ENCODE measurements at places on chromosomes 6 and 20. TPM values are rescaled to one million over a fixed set of nuclear protein-coding genes. Genes with fewer than 3 reads are reported as not detected.
A peak's percentile ranks its signal among the peaks of the same experiment; 100 is the strongest.

- peaks cover 3% of the 10 kb centered on the region for H3K36me3 ChIP-seq
- H3K4me1 ChIP-seq: no peaks in the 10 kb centered on the region
- DNase-seq: peak; percentile 66
- H3K27ac ChIP-seq: no peak overlapping the region
- no peaks in the 10 kb centered on the region for H3K27me3 ChIP-seq
- peak overlapping the region; percentile 20 for H3K4me3 ChIP-seq
Observed at GRCh38 chr6:116229287-116229913, 24.5 kb downstream of the TSPYL4 start.

GRCh38 chr20:13749811-13750210 is 34.9 kb downstream of the ESF1 start:
- no peaks in the 10 kb centered on the region for H3K4me1 ChIP-seq
- no peak for DNase-seq
- H3K36me3 ChIP-seq: peaks cover 13% of the 10 kb centered on the region
- no peaks in the 10 kb centered on the region for H3K27me3 ChIP-seq

DNA sequence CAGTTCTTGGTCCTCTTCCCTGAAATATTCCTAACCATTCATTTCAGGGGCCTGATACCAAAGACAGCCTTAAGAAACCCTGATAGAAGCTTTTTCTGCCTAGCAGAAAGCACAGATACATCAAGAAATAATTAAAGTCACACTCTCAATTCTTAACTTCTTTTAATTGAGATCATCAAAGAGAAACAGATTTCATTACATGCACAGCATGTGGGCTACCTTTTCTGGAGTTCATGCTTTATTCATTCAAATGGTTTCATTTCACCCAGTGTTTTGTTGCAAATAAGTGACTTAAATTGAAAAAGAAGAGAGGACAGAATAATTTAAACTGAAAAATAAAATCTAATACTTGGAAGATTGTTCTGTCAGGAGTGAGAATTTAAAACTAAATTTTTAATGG is 192.6 kb upstream of the GGTLC1 start:
- H3K36me3 ChIP-seq: no peaks in the 10 kb centered on the region
- no peak overlapping the region for H3K27ac ChIP-seq
- H3K4me3 ChIP-seq: no peak overlapping the region
- H3K27me3 ChIP-seq: no peaks in the 10 kb centered on the region
- H3K4me1 ChIP-seq: no peaks in the 10 kb centered on the region

GRCh38 chr6:68039641-68040311 is 595.3 kb upstream of the ADGRB3 start:
- no peak overlapping the region for H3K4me3 ChIP-seq
- no peaks in the 10 kb centered on the region for H3K36me3 ChIP-seq
- no peaks in the 10 kb centered on the region for H3K27me3 ChIP-seq

- DNase-seq: no peak
- H3K36me3 ChIP-seq: no peaks in the 10 kb centered on the region
- H3K4me1 ChIP-seq: no peaks in the 10 kb centered on the region
- H3K27ac ChIP-seq: no peak overlapping the region
- H3K4me3 ChIP-seq: no peak overlapping the region
Observed at GRCh38 chr20:4688305-4688704, 33.4 kb upstream of the PRND start.

GRCh38 chr20:25606094-25606695 is 17.6 kb downstream of the NANP start:
- H3K27ac ChIP-seq: no peak overlapping the region
- H3K4me3 ChIP-seq: no peak overlapping the region
- H3K27me3 ChIP-seq: no peaks in the 10 kb centered on the region
- H3K36me3 ChIP-seq: no peaks in the 10 kb centered on the region
- no peak for DNase-seq

- H3K4me1 ChIP-seq: no peaks in the 10 kb centered on the region
- H3K27me3 ChIP-seq: no peaks in the 10 kb centered on the region
- DNase-seq: no peak
- no peaks in the 10 kb centered on the region for H3K36me3 ChIP-seq
- no peak overlapping the region for H3K4me3 ChIP-seq
- H3K27ac ChIP-seq: no peak overlapping the region
Observed at GRCh38 chr6:71197780-71198179, 90.8 kb upstream of the OGFRL1 start.

DNA sequence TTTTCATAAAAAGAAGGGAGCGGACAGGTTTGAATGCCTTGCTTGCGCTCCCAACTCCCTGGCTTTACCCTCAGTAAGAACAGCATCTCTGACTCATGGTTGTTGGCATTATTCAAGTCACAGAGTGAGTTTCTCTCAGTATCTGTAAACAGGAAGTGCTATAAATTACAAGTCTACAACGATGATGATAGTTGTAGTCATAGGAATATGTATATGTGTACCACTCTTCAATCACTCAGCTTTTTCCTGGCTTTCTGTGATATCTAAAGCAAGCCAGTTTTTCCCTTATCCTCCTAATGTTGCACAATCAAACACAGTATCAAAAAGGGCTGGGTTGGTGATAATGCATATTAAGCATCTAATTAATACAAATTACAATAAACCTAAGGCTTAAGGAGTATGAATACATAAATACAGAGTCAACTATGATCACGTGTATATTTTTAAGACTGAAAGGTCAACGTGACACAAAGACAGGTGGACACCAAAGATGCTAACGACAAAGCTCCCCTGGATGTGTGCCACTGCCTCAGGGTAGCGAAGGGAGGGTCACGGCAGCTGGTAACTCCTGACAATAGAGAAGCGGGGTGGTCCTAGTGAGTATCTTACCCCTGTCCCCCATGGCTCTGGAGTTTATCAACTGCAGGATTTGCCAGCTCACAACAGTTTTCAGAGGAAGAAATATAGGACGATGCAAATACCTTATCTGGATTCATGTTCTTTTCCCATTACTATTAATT is 202.8 kb downstream of the BTBD9 start:
- no peak overlapping the region for H3K4me3 ChIP-seq
- no peak for DNase-seq
- no peaks in the 10 kb centered on the region for H3K36me3 ChIP-seq
- H3K4me1 ChIP-seq: no peaks in the 10 kb centered on the region

GRCh38 chr6:142395768-142396231 is 94.0 kb downstream of the ADGRG6 start:
- no peaks in the 10 kb centered on the region for H3K36me3 ChIP-seq
- no peak for DNase-seq
- H3K27ac ChIP-seq: no peak overlapping the region
- H3K4me1 ChIP-seq: peaks cover 1% of the 10 kb centered on the region
- no peaks in the 10 kb centered on the region for H3K27me3 ChIP-seq

- H3K4me3 ChIP-seq: peak overlapping the region; percentile 79
- H3K36me3 ChIP-seq: no peaks in the 10 kb centered on the region
- H3K27ac ChIP-seq: peak overlapping the region; percentile 90
- H3K27me3 ChIP-seq: no peaks in the 10 kb centered on the region
- peaks cover 17% of the 10 kb centered on the region for H3K4me1 ChIP-seq
- DNase-seq: peak; percentile 75
Observed at GRCh38 chr6:157381631-157382621, 936 bp downstream of the ZDHHC14 start.

- no peaks in the 10 kb centered on the region for H3K27me3 ChIP-seq
- no peak overlapping the region for H3K27ac ChIP-seq
- peaks cover 6% of the 10 kb centered on the region for H3K4me1 ChIP-seq
Observed at GRCh38 chr20:36836591-36837269, 39.2 kb upstream of the TLDC2 start.

DNA sequence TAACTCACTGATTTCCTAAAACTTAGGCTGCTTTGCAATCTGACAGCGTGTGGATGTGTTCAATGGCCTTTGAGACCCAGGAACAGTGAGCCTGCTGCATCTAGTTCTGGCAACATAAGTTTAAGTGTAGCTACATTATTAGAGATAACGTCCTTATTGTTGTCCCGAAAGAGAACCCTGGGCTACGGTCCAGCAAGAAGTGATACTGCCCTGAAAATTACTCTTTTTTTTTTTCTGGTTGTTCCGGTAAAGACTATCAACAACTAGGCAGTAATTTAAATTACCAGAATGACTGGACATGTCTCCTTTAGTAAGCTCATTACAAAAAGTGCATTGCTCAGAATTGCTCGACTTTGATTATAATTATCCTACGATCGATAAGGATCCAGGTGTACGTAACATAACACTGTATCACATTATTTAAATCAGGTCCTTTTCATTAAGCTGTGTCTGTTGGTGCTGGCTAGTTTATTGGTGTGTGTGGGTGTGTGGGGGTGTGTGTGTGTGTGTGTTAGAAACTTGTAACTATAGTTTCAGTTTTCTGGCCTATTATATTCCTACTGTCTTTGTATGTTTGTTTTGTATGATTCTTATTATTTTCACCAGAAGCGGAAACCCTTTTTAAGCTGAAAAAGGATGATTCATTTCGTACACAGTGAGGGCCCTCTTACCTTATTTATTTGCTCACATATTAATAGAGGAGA is 3.0 kb downstream of the TSHZ2 start:
- no peaks in the 10 kb centered on the region for H3K4me1 ChIP-seq
- peak overlapping the region; percentile 19 for H3K27ac ChIP-seq
- H3K36me3 ChIP-seq: no peaks in the 10 kb centered on the region
- no peak for DNase-seq

DNA sequence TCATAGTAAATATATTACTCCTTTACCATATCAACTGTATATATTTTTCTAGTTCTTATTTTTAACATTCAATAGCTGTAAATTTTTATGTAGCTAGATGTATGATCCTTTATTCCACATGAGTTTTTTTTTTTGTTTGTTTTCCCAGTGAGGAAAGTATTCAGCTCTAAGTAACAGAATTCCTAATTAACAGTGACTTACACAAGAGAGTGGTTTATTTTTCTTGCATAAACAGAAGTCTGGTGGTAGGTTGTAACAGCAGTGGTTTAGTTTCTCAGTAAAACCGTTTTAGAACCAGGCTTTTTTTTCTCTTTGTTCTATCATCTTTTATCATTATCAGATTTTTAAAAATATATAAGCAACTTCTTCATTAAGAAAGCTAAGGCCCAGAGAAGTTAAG is 116.9 kb upstream of the FLRT3 start:
- no peak overlapping the region for H3K27ac ChIP-seq
- H3K4me1 ChIP-seq: no peaks in the 10 kb centered on the region
- H3K27me3 ChIP-seq: no peaks in the 10 kb centered on the region
- DNase-seq: no peak

- no peak for DNase-seq
- no peaks in the 10 kb centered on the region for H3K4me1 ChIP-seq
- H3K27me3 ChIP-seq: no peaks in the 10 kb centered on the region
- H3K27ac ChIP-seq: no peak overlapping the region
Observed at GRCh38 chr20:16219182-16219581, 354.1 kb downstream of the KIF16B start.

DNA sequence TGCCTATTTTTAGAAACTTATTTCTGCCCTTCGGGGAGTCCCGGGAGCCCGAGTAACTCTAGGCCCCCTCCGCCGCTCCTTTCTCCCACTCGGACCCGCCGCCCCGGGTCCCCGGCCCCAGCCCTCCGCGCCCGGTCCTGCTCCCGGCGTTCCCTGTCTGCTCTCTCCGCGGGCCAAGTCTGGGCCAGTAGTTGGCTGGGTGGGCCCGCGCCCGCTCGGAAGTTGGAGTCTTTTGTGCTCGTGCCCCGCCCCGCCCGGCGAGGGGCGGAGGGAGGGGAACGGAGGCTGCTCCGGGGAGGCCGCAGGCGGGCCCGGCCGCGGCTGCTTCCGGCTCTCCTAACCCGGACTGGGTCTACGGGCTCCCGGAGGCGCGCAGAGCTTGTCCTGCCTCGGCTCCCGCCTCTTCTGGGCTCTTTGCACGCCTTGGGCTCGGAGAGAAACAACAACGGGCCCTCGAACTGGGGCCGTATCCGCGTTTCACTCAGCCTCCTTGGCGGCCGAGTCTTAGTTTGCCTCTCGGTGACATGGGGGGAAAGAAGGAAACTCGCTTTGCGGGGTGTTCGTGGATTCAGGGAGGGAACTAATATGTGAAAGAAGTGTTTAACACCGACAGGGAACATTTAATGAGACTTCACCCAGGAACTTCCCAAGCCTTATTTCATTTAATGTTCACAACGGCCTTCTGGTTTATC is 657 bp downstream of the RALY start:
- peak overlapping the region; percentile 82 for H3K4me3 ChIP-seq
- no peaks in the 10 kb centered on the region for H3K27me3 ChIP-seq
- H3K4me1 ChIP-seq: peaks cover 38% of the 10 kb centered on the region
- no peaks in the 10 kb centered on the region for H3K36me3 ChIP-seq

DNA sequence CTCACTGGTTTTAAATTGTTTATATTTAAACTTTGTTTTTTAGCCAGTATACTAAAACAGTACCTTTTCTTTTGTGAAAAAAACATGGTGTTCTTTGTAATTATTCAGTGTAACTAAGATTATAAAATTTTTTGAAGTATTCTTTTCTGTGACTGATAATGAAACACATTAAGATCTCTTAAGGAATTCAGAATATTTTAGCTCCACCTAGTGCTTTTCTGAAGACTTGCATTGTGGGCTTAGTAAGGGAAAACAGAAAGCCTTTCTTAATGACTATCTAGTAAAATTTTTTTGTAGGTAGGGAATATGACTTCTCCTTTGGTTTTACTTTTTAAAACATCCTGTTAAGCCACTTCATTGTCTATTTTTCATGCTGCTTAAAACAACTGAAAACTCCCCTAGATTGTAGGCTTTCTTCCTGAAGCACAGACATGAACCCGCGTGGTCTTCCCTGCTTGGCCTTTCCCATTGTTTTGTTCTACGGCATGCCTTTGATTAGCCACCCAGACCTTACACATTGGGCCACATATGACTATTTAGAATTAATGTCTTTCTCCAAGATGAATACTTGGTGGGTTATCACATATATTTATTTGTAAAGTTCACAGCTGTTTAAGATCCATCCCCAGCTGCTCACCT is 72.1 kb downstream of the AFDN start:
- peaks cover 8% of the 10 kb centered on the region for H3K4me1 ChIP-seq
- DNase-seq: peak; percentile 33
- no peak overlapping the region for H3K27ac ChIP-seq
- no peaks in the 10 kb centered on the region for H3K27me3 ChIP-seq
- H3K4me3 ChIP-seq: no peak overlapping the region
- peaks cover 41% of the 10 kb centered on the region for H3K36me3 ChIP-seq

GRCh38 chr20:47238780-47239718 is 117.5 kb downstream of the ZMYND8 start:
- no peak overlapping the region for H3K4me3 ChIP-seq
- H3K27ac ChIP-seq: no peak overlapping the region
- H3K4me1 ChIP-seq: peaks cover 3% of the 10 kb centered on the region
- DNase-seq: no peak

- DNase-seq: no peak
- no peaks in the 10 kb centered on the region for H3K36me3 ChIP-seq
- peak overlapping the region; percentile 90 for H3K27ac ChIP-seq
- no peak overlapping the region for H3K4me3 ChIP-seq
Observed at GRCh38 chr6:16184129-16184528, 54.3 kb upstream of the GMPR start.

Gene ADTRP
- polyA plus RNA-seq: 24.3 TPM

Gene PLCB1
- polyA plus RNA-seq: 7.4 TPM

Gene DOK5
- polyA plus RNA-seq: 3.0 TPM
